ENCODE measurements at places on chromosomes 3 and 15.

GRCh38 chr3:64686446-64686908 lies 1.3 kb downstream of the ADAMTS9 start:
- no peak for DNase-seq

- no peak for DNase-seq
Observed at GRCh38 chr3:127790882-127791183, 31.5 kb downstream of the MGLL start.

DNA sequence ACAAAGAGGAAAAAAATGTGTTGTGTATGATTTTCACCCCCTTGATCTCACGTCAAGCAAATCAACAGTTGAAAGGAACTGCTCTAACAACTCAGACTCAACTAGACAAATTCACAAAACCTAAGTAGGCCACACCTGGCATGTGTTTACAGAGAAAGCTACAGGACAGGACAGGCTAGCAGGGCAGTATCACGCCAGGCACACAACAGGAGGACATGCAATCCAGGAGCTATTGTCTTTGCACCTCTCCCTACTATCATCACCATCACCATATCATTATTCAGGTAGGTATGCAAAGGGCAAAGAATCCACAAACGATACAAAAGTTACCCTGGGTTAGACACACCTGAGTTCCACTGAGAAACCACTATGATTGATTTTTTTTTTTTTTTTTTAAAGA lies 86.4 kb downstream of the TBL1XR1 start:
- no peak for DNase-seq

GRCh38 chr3:128760881-128761280 lies 34.9 kb downstream of the RAB7A start:
- DNase-seq: no peak

DNA sequence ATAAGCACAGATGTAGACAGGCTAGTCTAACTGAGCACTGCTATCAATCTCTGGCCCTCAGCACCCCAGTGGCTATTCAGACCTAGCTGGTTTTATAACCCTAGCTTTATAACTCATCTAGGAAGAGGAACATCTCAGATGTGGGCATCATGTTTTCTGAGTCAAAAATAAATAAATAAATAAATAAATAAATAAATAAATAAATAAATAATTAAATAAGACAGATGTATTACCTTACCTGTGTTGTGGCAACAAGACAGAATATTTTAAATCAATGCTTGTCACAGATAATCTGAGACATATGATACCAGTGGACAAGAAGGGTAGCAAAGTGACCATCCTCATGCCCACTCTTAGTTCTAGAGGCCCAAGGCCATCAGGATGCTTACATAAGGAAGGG lies 52.2 kb downstream of the EFHB start:
- DNase-seq: no peak

- no peak for DNase-seq
Observed at GRCh38 chr3:28136607-28137216, 104.7 kb upstream of the CMC1 start.

DNA sequence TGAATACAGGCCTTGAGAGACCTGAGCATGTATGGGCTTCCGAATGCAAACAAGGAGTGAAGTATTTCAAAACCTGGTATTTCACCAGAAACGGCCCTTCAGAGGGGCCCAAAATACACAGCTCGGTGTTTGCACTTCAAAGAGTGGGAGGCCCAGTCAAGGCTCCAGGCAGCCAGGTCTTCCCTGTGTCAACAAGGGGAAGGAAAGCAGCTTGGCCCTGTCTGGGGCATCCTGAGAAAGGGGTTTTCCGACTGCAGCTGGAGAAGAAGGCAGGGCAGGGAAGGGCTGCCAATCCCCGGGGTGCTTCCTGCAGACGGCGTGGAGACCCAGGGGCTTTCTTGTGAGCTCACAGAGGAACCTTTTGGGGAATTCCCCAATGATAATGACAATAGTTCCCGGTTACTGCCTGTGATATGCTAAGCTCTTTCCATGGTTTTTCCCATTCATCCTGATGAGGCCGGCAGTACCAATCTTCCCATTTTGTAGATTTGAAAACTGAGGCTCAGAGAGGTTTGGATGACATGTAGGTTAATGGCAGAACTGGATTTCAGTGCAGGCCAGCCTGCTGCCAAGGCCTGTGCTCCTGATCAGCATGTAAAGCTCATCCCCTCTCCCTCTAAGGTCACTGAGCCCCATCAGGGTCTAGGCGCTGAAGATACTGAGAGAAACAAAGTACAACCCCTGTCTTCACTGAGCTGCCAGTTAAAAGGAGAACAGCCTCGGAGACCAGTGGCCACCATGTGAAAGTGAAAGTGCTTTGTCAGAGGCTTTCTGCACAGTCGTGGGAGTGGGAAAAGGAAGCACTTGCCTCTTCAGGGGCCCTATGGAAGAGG lies 43.0 kb upstream of the TLE3 start:
- DNase-seq: no peak

DNA sequence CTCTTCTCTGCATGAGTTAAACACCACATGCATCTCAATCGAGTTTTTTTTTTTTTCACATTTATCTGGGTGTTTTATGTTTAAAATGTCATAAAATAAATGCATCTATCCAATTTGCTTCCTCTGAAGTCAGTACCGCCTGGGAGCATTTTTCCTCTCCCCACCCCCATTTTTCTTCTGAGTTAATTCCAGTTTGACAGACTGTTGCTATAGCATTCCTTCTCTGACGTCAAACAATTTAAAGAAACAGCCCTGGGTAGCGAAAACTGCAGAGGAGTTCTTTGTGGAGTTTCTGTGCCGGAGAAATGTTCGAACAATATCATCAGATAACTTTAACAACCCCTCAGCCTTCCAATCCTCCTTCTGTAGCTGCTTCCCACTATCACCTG lies 900 bp upstream of the GNB4 start:
- no peak for DNase-seq

GRCh38 chr3:188284455-188285212 lies 130.7 kb downstream of the LPP start:
- no peak for DNase-seq

DNA sequence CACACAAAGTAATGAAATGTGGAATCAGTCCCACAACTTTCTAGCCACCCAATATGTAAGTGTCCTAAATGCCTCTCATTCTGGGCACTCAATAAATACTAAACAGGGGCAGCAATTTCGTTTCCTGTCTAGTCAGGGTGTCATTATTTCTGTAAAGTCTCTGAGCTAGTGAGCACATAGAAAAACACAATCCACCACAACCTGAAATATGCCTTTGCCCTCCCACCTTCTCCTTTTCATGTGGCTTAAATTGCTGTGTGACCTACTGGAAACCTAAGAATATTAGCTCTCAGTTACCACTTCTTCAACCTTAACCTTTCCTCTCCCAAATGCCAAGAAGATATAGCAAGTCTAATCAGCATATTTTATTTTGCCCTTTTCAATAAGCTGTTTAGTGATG lies 456.3 kb upstream of the KCNMB2 start:
- no peak for DNase-seq

DNA sequence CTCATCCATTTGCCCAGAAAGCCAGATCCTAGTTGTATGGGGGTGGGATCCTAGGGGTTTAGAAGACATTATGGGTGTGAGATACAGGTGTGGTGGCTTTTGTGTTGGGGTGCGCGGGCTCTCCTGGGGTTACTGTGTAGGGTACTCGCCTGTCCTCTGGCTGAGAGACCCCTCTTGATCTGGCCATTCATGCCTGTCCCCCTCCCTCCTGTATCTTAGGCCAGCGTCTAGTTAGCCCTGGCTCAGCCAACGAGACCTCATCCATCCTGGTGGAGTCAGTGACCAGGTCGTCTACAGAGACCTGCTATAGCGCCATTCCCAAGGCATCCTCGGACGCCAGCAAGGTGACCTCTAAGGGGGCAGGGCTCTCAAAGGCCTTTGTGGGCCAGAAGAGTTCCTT lies 41.4 kb downstream of the DNASE1L3 start:
- DNase-seq: no peak

DNA sequence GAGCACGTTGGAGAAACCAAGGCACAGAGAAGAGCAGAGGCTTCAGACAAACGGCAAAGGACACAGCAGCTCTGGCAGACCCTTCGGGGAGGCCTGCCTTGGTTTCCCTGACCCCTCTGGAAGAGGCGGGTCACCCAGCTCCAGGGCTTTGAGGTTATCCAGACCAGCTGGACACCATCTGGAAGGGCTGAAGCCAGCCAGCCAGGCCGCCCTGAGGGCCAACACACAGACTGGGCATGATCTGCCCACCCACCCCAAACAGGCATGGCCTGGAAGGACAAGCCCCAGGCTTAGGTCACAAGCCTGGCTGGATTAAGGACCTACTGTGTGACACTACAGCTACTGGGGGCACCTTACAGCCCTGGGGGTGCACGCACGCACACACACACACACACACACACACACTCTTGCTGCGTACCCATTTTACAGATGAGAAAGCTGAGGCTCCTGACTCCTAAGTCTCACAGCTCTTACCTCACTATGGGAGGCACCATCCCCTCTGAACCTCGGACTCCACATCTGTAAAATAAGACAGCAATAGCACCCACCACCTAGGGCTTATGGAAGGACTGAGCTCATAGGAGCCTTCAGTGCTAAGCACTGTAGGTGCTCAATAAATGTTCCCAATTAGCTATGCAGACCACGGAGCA lies 10.8 kb downstream of the PLXND1 start:
- no peak for DNase-seq

DNA sequence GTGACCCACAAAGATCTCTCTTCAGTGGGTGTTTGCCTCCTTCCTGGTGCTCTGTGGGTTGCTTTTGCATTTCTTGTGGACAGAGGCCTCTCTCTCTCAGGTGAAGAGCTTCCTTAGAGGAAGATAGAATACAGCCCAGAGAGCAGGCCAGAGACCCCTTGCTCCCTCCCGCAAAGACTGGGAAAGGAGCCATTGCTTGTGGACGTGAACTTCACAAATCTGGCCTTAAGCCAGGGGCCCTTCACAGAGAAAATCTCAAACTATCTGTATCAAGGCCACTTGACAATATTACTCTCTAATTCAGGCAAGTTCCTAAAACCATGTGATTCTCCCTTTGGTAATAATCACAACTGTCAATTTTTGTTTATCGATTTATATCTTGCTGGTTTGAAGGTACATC lies 30.4 kb upstream of the CLK3 start:
- no peak for DNase-seq

GRCh38 chr15:88238618-88239430 lies 17.7 kb downstream of the NTRK3 start:
- DNase-seq: no peak

- DNase-seq: no peak
Observed at GRCh38 chr3:180433152-180433551, 168.8 kb upstream of the TTC14 start.

GRCh38 chr3:46297658-46298423 lies 55.6 kb downstream of the CCR3 start:
- DNase-seq: no peak

DNA sequence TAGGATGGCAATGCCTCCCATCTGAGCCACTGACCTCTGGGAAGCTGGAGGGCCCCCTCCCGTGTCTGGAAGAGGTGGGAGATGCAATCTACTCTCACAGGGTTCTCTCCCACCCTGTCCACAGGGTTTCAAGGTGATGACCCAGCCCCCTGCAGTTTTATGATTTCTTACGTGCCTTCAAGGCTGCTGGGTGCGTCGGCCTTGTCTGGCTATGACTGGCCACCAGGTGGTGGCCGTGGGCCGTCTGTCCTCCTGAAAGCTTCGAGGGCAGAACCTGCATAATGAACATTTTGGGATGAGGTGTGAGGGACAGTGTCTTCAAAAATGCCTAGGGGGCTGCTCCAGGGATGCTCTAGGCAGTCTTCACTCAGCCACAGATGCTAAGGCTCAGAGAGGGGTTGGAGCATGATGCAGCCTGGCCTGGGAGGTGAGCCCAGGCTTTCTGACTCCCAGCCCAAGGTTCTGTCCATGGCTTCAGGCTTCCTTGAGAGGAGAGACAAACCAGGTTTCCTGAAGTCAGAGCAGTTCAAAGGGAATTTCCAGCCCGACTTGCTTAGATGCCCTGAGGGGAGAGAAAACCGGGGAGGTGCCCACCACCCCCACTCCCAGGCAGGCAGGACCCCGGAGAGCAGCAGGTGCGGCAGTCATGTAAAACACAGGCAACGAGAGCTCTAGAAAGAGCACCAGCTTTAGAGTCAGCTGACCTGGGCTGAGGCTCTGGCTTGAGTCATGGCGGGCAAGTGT lies 18.7 kb downstream of the ISG20 start:
- DNase-seq: no peak

- no peak for DNase-seq
Observed at GRCh38 chr15:70053001-70053715, 44.6 kb downstream of the TLE3 start.
